ENCODE measurements at places on chromosomes 6 and 20.
A peak's percentile ranks its signal among the peaks of the same experiment; 100 is the strongest.

DNA sequence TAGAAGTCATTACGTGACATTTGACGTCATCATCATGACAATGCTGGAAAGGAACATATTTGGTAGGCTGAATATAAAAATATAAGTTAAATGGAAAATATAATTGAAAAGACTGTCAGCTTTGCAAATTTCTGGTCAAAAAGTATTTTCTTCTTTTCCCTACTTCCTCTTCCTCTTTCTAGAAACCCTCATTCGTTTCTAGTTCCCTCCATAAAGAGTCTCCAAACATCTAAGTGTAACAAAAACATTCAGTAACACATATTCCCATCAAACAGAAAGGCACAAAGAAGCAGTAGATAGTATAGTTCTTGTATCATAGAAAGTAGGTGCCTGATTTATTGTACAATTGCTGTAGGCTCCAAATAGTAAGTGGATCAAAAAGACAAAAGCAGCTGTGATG lies 150.8 kb upstream of the FAM83B start:
- no peak overlapping the region for H3K27ac ChIP-seq
- no peaks in the 10 kb centered on the region for H3K27me3 ChIP-seq

GRCh38 chr6:42390228-42390934 lies 61.3 kb downstream of the TRERF1 start:
- DNase-seq, result no peak
- H3K27me3 ChIP-seq, result no peaks in the 10 kb centered on the region
- peaks cover 41% of the 10 kb centered on the region for H3K4me1 ChIP-seq
- no peaks in the 10 kb centered on the region for H3K36me3 ChIP-seq

DNA sequence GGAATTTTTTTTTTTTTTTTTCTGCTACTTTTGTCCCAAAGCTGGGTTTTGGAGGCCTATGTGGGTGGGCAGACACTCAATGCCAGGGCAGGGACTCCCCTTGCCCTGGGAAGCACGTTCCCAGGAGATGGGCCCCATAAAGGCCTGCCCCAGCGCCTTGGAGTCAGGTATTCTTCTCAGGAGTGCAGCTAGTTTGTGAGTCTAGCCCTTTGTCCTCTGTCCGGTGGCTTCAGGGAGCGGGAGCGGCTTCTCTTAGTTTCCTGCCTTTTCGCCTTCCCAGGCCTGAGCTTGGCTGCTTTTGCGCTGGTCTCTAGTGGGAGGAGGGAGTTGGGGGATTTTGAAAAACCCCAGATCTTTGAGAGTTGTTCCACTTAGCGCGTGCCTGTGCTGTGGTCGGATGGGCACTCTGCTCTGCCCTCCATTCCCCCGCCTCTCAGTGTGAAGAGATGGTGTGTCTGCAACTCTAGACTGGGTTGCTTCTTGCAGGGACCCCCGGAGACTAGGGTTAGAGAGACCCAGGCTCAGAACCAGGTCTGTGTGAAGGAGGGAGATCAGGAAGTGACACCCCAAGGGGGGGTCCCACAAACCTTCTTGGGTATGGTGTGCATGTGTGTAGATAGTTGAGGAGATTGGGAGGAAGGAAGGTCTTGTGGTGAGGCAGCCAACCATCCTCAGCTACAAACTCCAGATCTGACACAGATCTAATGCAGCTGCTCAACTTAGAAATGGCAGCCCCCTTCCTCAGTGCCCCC lies 1.3 kb downstream of the PLCG1 start:
- H3K36me3 ChIP-seq, result no peaks in the 10 kb centered on the region
- H3K4me1 ChIP-seq, result peaks cover 85% of the 10 kb centered on the region
- peak overlapping the region; percentile 98 for H3K27ac ChIP-seq
- no peak for DNase-seq

GRCh38 chr20:32638848-32639247 lies 34.9 kb downstream of the C20orf203 start:
- H3K36me3 ChIP-seq, result no peaks in the 10 kb centered on the region
- H3K4me3 ChIP-seq, result no peak overlapping the region
- no peaks in the 10 kb centered on the region for H3K4me1 ChIP-seq
- H3K27me3 ChIP-seq, result no peaks in the 10 kb centered on the region
- H3K27ac ChIP-seq, result no peak overlapping the region
- no peak for DNase-seq

GRCh38 chr6:42831237-42831636 lies 48.2 kb upstream of the RPL7L1 start:
- H3K4me3 ChIP-seq, result no peak overlapping the region
- no peak overlapping the region for H3K27ac ChIP-seq
- peaks cover 43% of the 10 kb centered on the region for H3K36me3 ChIP-seq

DNA sequence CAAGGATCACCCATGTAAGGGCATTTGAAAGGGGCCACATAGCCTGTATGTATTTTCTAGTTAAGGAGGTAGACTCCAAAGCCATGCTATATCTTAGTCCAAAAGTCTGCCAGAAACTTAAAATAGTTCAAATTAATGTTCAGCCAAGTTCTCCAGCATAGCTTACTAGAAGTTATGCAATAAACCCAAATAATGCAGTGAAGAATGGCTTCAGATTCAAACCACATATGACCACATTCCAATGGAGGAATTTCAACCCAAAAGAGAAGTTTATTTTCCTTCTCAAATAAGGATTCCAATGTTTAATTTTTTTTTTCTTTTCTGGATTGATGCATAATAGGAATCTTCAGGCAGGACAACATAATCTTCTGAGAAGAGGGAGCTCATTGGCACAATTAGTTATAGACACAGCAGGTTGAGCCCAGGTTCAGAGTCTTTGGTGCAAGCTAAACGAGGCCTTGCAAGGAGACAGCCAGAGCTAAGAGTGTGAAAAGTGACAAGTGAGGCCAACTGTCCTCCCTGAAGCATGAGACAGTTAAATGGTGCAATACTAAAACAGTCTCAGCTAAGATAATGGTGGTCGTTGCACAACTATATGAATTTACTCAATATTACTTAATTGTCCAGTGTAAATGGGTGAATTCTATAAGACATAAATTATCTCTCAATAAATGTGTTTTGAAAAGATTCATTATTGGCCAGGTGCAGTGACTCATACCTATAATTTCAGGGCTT lies 598.8 kb upstream of the CDH4 start:
- H3K4me1 ChIP-seq, result no peaks in the 10 kb centered on the region
- no peaks in the 10 kb centered on the region for H3K27me3 ChIP-seq
- no peak overlapping the region for H3K4me3 ChIP-seq
- no peaks in the 10 kb centered on the region for H3K36me3 ChIP-seq

GRCh38 chr6:130864344-130864743 lies 37.1 kb downstream of the SMLR1 start:
- no peaks in the 10 kb centered on the region for H3K36me3 ChIP-seq
- no peak overlapping the region for H3K27ac ChIP-seq
- H3K27me3 ChIP-seq, result no peaks in the 10 kb centered on the region
- DNase-seq, result no peak
- no peaks in the 10 kb centered on the region for H3K4me1 ChIP-seq

DNA sequence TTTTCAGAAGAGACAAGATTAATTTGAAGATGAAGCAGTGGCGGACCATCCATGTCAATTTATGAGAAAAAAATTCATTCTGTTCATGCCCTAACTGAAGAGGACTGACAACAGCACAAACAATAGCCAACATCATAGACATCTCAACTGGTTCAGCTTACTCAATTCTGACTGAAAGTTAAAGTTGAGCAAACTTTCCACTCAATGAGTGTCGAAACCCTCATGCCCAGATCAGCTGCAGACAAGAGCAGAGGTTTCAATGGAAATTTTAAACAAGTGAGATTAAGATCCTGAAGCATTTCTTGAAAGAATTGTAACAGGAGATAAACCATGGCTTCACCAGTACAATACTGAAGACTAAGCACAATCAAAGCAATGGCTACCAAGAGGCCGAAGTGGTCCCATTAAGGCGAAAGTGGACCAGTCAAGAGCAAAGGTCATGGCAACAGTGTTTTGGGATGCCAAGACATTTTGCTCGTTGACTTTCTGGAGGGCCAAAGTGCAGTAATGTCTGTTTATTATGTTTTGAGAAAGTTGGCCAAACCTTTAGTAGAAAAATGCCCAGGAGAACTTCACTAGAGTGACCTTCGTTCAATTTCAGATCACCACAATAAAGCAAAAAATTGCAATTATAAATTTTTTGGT lies 6.1 kb upstream of the SFT2D1 start:
- H3K27ac ChIP-seq, result no peak overlapping the region
- H3K4me1 ChIP-seq, result no peaks in the 10 kb centered on the region
- H3K36me3 ChIP-seq, result no peaks in the 10 kb centered on the region
- H3K27me3 ChIP-seq, result no peaks in the 10 kb centered on the region

DNA sequence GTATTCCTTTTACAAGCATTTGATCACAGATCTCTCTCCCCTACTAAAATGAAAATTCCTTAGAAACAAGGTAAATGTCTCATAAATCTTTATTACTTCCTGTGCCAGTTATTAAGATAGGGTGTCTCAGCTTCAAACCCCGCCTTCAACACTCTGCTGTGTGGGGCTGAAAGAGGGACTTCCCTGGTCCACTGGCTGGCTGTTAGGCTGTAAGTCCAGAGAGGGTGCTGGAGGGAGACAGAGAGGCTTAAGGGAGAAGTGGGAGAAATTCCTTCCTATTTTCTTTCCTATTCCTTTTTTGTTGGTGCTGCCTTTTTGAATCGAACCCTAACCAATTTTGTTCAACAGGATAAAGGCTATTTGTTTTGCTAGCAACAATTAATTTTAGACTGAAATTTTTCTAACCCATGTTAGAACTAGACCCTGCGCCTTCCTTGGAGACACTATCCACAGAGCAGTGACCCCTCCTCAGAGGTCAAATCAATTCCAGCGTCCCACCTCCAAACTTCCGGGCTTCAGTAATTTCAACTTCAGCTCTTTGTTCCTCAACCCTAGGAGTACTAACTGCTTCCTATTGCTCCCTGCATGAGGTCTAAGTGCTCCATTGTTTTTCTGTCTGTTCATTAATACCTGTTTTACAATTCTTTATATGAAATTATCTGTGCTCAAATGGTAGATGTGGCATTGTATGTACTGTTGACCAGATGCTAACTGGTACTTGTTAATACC lies 207.5 kb upstream of the OPRM1 start:
- H3K4me1 ChIP-seq, result no peaks in the 10 kb centered on the region
- no peak for DNase-seq
- H3K27me3 ChIP-seq, result no peaks in the 10 kb centered on the region
- H3K4me3 ChIP-seq, result no peak overlapping the region
- H3K27ac ChIP-seq, result no peak overlapping the region
- no peaks in the 10 kb centered on the region for H3K36me3 ChIP-seq

DNA sequence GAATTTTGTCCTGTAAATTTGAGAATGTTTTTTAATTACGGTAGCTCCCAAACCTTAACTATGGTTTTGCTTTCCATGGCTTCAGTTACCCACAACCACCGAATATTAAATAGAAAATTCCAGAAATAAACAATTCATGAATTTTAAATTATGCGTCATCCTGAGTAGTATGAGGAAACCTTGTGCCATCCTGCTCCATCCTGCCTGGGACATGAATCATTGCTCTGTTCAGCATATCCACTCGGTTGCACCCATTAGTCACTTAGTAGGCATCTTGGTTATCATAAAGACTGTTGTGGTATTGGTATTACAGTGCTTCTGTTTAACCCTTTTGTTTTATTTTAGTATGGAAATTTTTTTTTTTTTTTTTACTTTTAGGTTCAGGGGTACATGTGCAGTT lies 39.7 kb downstream of the KCNS1 start:
- H3K27me3 ChIP-seq, result no peaks in the 10 kb centered on the region
- no peaks in the 10 kb centered on the region for H3K4me1 ChIP-seq
- peaks cover 6% of the 10 kb centered on the region for H3K36me3 ChIP-seq
- H3K4me3 ChIP-seq, result no peak overlapping the region

GRCh38 chr6:138088326-138088762 lies 18.9 kb downstream of the PERP start:
- no peak overlapping the region for H3K4me3 ChIP-seq
- peak overlapping the region; percentile 49 for H3K27ac ChIP-seq
- no peaks in the 10 kb centered on the region for H3K27me3 ChIP-seq
- H3K36me3 ChIP-seq, result peaks cover 21% of the 10 kb centered on the region
